ENCODE measurements at places on chromosomes 7 and 10. TPM values are rescaled to one million over a fixed set of nuclear protein-coding genes. Genes with fewer than 3 reads are reported as not detected.

AGR2 gene
- 1.6 TPM for total RNA-seq

RNF32 gene
- not detected for total RNA-seq

CPED1 gene
- total RNA-seq, result 0.61 TPM

THNSL1 gene
- 1.0 TPM for total RNA-seq

OR2A5 gene
- not detected for total RNA-seq

ATG9B gene
- total RNA-seq, result 8.2 TPM

GDF2 gene
- total RNA-seq, result not detected

CLDN4 gene
- 193 TPM for total RNA-seq

TRPV5 gene
- not detected for total RNA-seq

OPN1SW gene
- total RNA-seq, result not detected

FRAT2 gene
- total RNA-seq, result 22.3 TPM

C10orf62 gene
- not detected for total RNA-seq

AOAH gene
- 0.68 TPM for total RNA-seq

INA gene
- total RNA-seq, result 1.5 TPM

IL2RA gene
- total RNA-seq, result 3.8 TPM

ZNHIT1 gene
- total RNA-seq, result 64.1 TPM

CALML3 gene
- 227 TPM for total RNA-seq

UNCX gene
- not detected for total RNA-seq

LRRD1 gene
- total RNA-seq, result not detected

NAT16 gene
- not detected for total RNA-seq

AKR1C3 gene
- total RNA-seq, result 79.3 TPM

CYP2C8 gene
- total RNA-seq, result not detected

PPP1R9A gene
- total RNA-seq, result 0.22 TPM

MDH2 gene
- total RNA-seq, result 141 TPM

IFIT2 gene
- 0.26 TPM for total RNA-seq

All from esophagus squamous epithelium (tissue), 5 donors.